ENCODE measurements at places on chromosomes 16 and 17.

- DNase-seq, result no peak
These were observed 12.3 kb downstream of the LRRC3C start for GRCh38 chr17:39939588-39940419.

DNA sequence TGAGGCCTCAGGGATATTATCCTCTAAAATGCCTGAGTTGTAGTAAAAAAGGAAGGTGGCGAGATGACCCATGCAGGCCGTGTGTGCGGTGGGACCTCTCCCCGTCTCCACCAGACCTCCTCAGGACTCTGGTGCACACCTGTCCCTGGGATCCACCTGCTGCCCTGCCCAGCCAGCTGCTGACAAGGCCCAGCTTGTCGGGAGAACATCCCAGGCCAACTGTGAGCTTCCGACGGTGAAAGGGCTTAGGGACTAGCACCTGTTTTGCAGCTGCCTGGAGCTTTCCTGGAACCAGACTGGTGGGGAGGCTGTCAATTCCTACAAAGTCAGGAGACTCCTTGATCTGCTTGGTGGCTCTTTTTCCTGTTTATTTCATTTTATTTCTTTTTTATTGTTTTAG lies 11.6 kb downstream of the IL34 start:
- DNase-seq, result no peak

- no peak for DNase-seq
These were observed 96.1 kb downstream of the C17orf67 start for GRCh38 chr17:56737421-56738161.

DNA sequence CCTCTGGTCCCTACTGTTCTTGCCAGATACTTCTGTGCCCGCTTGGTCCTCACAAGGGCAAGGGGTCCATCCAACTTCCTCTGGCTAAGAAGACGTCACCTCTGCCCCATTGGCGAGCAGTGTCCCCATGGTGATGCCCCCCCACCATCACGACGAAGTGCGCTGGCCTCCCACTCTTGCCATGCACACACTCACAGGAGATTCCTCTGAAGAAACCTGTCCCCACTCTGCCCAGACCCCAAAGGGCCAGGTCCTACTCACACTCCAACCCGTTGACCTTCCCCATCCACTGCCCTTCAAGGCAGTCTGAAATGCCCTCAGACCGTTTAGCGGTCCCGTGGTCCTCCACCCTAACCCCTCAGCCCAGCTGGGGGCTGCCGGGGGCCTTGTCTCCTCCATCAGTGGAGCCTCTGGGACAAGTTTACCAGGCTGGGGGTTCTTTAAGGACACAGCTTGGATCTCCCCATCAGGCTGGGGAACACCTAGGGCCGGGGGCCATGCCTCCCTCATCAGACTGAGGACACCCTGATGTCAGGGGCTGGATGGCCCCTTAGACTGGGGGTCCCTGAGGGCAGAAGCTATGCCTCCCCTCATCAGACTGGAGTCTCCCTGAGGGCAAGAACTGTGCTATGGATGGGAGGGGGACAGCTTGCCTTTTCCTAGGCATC lies 6.5 kb downstream of the NXPH3 start:
- DNase-seq, result no peak

- peak; percentile 32 for DNase-seq
These were observed 15.8 kb upstream of the AKTIP start for GRCh38 chr16:53518550-53519416.

DNA sequence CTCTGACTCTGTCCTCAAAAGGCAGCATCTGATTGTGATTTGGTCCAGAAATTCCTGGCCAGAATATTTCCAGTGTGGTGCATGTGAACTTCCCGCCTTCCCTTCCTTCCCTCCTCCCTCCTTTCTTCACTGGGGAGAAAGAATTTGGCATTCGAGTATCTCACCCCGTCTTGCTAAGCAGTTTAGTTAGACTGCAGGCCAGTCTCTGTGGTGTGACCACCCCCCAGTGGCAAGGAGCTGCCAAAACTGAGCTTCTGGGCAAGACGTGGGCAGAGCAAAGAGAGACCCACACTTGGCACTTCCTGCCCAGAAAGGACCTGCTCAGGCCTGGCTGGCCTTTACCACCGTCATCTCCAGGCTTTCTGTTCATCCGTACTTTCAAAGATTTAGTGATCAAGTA lies 36.4 kb downstream of the SNX20 start:
- no peak for DNase-seq

DNA sequence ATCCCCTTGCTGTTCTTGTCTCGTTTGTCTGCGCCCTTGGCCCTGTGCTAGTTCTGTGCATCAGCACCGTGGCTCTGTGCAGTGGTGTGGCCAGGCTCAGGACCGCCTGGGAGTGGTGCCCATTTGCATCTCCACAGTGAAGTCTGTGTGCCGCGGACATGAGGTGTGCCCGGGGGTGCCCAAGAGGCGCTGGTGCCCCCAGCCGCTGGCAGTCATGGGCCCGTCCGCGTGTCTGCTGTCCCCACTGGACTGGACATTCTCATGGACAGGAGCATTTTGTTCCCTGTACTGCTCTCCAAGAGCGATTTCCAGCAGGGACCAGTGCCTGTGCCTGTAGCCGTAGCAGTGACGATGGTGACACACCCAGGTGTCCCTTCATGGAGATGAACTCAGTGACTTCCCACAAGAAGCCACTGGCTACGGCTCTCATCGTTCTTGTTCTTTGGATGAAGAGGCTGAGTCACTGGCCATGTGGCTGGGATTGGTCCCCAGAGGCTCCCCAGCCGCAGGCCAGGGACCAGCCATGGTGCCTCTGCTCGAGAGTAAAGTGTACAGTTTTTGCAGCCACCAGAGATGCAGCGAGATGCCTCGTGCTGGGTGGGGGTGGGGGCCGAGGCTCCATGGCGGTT lies 13.0 kb upstream of the MC1R start:
- no peak for DNase-seq

GRCh38 chr17:50872710-50873424 lies 6.7 kb upstream of the TOB1 start:
- DNase-seq, result no peak

- no peak for DNase-seq
These were observed 37.1 kb upstream of the LHX1 start for GRCh38 chr17:36900160-36900512.

GRCh38 chr17:4678448-4679026 lies 25.4 kb downstream of the PELP1 start:
- DNase-seq, result no peak

- DNase-seq, result no peak
These were observed 14.3 kb upstream of the PDK2 start for GRCh38 chr17:50080827-50081226.

DNA sequence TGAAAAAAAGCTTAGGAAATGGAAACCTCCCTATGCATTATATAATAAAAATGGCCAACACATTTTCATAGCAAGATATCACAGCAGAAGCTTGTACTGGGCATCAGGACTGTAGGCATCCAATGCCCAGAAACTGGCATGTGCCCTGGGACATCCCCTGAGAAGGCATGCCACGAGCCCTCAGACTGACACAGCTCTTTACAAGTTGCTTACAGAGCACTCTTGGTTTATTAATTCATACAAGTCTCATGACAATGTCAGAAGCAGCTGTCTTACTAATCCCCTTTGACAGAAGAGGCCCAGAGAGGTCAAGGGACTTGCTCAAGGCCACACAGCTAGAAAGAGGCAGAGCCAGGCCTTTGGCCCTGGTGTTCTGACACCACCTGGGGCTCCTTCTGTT lies 5.6 kb upstream of the CCL2 start:
- DNase-seq, result no peak

DNA sequence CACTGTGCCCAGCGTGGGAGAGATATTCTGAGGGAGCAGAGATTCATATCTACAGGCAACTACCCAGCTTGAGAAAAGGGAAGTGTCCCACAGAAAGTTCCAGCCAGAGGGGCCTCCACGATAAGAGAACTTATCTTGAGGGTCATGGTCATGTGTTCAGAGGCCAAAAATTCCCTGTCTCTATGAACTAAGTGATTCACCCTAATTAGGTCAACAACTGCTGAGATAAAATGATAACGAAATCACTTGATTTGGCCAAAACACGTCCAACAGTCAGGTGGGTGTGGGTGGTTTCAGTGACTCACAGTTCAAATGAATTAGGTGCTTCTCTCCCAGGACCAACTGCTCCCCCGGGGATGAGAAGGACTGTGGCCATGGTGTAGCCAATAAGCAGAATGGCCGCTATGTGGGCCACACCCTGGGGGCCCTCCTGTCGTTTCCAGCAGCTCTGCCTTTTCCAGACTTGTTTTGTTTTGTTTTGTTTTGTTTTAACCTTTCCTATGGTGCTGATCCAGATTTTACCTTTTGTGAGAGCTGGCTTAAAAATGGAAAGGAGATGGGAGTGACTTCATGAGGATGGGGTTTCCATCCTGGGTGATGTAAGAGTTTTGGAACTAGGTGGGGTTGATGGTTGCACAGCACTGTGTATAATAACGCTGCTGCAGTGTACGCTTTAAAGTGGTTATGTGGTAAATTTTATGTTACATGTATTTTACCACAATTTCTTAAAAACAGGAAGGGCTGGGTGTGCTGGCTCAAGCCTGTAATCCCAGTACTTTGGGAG lies 8.7 kb downstream of the DNAI2 start:
- DNase-seq, result peak; percentile 3

- no peak for DNase-seq
These were observed 65.7 kb downstream of the CEP112 start for GRCh38 chr17:66126231-66126630.

DNA sequence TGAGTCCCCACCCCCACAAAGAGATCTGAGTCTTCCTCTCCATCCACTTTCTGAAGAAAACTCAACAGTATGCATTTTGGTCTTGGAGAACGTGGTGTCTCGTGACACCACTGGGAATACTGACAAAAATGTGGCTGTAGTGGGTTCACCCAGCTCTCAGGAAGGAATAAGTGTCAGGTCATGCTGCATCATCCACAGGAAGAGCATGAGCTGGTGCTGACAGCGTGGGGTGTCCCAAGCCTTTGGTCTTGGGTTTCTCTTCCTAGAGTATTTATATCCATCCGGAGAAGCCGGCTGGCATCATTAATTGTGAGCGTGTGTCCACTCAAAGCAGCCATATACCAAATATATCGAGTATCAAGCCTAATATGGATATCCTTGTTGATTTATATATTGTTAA lies 55.9 kb downstream of the C17orf67 start:
- no peak for DNase-seq

DNA sequence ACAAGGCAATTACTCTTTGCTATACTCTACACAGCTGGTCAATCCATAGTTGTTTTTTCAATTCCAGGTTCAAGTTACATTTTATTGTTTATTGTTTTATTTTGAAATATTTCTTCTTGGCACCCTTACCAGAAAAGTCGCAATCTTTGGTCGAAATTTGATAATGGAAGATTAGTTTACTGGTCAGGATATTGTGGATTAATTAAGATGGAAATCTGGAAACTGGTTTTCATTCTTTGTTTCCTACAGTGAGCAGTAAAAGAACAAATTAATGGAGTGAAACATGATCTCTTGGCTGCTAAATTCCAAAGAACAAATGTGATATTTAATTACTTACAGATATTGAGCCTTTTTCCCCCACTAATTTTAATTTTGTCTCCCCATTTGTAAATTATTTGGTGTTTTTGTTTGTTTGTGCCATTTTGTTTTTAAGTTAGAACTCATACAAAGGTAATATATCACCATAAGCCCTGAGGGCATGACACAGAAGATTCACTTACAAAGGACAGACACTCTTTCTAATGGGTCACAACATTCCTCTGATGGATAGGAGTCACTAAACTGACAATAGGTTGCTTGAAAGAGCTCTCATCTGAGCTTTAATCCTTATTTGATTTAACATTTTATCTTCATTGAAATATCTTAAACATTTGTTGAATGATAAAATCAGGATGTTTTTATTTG lies 700.2 kb downstream of the KCNJ2 start:
- DNase-seq, result no peak

GRCh38 chr17:27630607-27631410 lies at the start of gene LGALS9:
LGALS9 (plus strand) TSS chr17:27631188; CDS start chr17:27631266, 78 bp downstream.
- DNase-seq, result no peak
